Heart left ventricle (tissue), 16 donors: ENCODE measurements at places on chromosomes 6 and 20.

DNA sequence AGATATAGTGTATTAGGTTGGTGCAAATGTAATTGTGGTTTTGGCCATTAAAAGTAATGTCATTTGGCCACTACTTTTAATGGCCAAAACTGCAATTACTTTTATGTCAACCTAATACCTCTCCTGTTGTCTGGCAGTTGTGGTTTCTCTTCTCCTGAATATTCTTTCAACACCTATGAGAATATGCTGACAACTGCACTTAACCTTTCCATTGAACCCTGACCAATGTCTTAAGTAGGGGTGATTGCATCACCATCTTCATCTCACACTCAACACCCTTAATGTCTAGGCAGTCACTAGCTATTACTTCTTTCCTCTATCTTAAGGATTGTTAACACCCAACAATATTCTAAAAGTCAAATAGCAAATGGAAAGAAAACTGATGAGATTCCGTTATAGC, 200.5 kb upstream of the HSF2 start:
- no peaks in the 10 kb centered on the region for H3K27me3 ChIP-seq
- H3K27ac ChIP-seq: no peak overlapping the region
- DNase-seq: no peak
- no peaks in the 10 kb centered on the region for H3K4me1 ChIP-seq
- H3K36me3 ChIP-seq: no peaks in the 10 kb centered on the region
- no peak overlapping the region for H3K4me3 ChIP-seq

GRCh38 chr20:48524582-48524981, 303.2 kb downstream of the PREX1 start:
- DNase-seq: no peak
- H3K4me3 ChIP-seq: no peak overlapping the region
- no peaks in the 10 kb centered on the region for H3K36me3 ChIP-seq
- H3K4me1 ChIP-seq: no peaks in the 10 kb centered on the region
- H3K27ac ChIP-seq: no peak overlapping the region

- H3K27me3 ChIP-seq: no peaks in the 10 kb centered on the region
- H3K4me1 ChIP-seq: no peaks in the 10 kb centered on the region
- no peaks in the 10 kb centered on the region for H3K36me3 ChIP-seq
Observed at GRCh38 chr6:23890543-23891227, 235.3 kb upstream of the NRSN1 start.

DNA sequence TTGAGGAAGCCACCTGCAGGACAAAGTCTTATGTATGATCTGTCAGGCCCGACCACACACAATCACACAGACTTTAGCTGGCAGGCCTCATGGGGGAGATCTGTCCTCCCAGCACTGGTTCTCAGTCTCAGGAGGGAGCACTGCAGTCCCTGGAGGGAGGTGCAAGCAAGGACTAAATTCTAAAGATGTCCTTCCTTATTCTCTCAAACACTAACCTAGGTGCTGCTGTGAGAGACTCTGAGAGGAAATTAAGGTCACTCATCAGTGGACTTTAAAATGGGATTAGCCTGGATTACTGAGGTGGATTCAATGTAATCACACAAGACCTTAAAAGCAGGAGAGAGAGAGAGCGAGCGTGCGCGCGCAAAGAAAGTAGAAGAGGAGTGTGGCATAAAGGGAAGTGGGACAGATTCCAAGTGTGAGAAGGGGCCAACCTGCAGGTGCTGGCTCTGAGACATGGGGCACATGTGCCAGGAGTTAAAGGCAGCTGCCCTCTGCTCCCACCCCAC, 14.3 kb downstream of the GLO1 start:
- H3K36me3 ChIP-seq: peaks cover 7% of the 10 kb centered on the region
- no peaks in the 10 kb centered on the region for H3K4me1 ChIP-seq
- no peak for DNase-seq
- no peak overlapping the region for H3K4me3 ChIP-seq
- no peak overlapping the region for H3K27ac ChIP-seq
- no peaks in the 10 kb centered on the region for H3K27me3 ChIP-seq

GRCh38 chr6:156045401-156046267, 590.0 kb upstream of the NOX3 start:
- H3K27me3 ChIP-seq: no peaks in the 10 kb centered on the region
- DNase-seq: no peak
- no peak overlapping the region for H3K27ac ChIP-seq
- no peak overlapping the region for H3K4me3 ChIP-seq
- H3K36me3 ChIP-seq: no peaks in the 10 kb centered on the region
- H3K4me1 ChIP-seq: peaks cover 12% of the 10 kb centered on the region

DNA sequence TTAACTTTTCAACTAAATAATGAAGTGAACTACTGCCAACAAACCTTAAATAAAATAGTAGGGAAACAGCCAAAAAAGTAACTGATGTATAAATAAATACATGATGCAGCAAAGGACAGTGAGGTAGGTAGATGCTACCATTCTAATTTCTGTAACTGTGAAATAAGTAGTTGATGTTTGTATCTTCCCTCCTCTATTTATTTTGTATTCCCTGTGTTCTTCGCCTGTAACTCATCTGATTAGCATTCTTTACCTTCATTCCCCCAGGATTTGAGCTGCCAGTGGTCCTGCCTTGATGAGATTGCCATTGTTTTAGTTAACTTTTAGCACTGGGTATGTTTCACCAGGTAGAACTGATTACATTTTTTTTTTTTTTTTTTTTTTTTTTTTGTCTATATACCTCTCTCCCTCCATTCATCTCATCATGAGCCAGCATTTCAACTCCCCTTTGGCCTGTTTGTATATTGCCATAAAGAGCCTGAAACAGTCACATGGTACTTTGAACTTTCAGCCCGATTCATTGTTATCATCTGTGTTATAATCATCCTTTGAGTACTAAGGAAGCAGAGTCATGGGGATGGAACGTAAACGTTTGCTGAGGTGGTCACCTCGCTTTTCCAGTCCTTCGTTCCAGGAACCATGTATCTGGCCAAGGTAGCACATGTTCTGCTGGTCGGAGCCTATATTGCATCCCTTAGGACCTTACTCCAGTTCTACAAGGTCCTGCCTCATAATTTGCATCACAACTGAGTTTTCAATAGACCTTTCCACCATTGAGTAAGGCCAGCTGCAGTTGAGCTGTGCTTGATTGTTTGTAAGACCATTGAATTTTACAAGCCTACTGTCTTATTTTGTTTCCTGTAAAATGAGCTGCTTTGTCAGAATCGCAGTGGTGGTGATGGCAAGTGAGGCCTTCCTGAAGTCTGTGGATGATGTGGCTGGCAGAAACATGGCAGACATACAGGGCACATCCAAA, 107.6 kb downstream of the JAG1 start:
- H3K27ac ChIP-seq: peak overlapping the region; percentile 40
- no peaks in the 10 kb centered on the region for H3K36me3 ChIP-seq

DNA sequence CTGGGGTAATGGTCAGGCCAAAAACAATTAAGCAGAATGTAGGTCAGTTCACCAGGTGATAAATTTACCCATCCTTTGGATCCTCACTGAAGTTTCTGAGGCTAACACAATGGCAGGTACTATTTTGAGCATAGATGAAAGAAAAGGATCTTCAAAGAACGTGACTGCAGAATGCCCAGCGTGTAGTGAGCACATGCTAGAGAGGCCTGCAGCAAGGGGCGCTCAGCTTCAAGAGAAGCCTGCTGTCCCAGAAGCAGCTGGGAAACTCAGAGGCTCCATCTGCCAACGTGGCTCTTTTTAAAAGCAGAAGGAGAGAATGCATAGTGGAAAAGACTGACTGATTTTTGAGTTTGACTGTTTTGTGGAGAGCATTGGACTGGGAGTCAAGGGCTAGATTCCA, 57.4 kb downstream of the CD83 start:
- H3K27me3 ChIP-seq: no peaks in the 10 kb centered on the region
- no peak overlapping the region for H3K4me3 ChIP-seq
- no peak overlapping the region for H3K27ac ChIP-seq
- H3K36me3 ChIP-seq: no peaks in the 10 kb centered on the region
- H3K4me1 ChIP-seq: no peaks in the 10 kb centered on the region
